ENCODE measurements at places on chromosomes 5 and 9.

- no peak for DNase-seq
These were observed 7.2 kb downstream of the GABBR2 start for GRCh38 chr9:98701576-98701975.

DNA sequence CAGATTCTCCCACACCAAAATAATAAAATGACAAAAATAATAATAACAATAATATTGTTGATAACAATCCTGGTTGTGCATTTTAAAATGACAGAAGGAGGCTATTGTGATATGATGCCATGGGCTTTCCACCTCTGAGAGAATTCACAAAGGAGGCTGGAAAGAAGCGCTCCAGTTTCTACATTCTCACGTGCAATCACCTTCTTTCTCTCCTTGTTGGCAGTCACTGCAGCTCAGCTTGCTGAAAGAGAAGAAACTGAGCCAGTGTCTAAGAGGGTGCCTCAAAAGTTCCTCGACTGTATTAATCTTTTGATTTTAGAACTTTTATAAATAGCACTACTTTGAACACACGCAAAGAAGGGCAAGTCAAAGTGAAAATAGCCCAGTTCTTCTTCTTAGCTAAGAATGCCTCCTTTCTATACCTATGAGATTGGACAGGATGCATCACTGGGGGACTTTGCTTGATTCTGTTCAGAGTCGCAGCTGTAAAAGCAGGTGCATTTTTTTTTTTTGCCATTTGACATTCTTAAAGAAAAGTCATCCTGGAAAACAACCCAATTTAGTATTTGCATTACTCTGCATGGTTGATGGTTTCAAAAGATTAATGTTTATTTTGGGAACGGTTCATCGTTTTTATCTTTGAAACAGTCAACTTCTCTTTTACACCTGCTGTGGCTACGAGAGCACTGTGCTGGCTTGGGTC, 12.4 kb upstream of the SUB1 start:
- DNase-seq: no peak

GRCh38 chr9:33489066-33489465, 15.3 kb upstream of the NOL6 start:
- DNase-seq: no peak

- DNase-seq: no peak
These were observed 85.4 kb upstream of the IL7R start for GRCh38 chr5:35771300-35771699.

DNA sequence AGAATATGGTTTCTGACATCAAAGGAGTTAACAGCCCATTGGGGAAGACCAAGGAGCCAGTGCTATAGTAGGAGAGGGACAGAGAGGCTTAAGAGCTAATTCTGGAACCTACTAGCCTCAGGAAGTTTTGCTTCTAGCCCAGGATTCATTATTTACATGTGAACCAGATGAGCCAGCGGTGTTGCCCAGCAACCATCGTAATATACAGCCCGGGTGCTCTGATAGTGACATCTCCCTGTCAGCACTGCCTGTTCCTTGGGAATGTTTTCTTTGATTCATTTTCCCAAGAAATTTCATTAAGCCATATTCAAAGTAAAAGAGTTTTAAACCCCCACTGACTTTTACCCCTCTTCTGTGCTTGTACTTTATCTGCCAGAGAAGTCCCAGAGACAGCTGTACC, 217.4 kb upstream of the ADAMTSL1 start:
- DNase-seq: no peak

GRCh38 chr5:56639476-56639875, 175.9 kb upstream of the MAP3K1 start:
- DNase-seq: no peak

DNA sequence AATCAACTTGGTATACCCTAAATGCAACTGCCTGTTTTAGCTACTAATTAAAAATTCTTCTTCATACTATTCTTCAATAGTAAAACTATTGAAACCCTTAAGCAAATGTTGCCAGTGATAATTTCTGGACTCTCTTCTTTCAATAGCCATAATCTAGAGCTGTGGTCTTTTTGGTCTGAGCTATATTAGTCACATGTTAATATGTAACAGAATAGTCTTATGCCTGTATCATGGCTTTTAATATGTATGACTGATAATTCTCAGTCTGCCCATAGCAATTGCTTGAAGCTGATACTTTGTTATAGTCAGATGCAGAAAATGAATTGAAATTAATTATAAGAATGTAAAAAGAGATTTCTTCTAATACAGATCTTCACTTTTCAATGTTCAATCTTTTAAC, 1871.9 kb upstream of the CDH6 start:
- DNase-seq: no peak

DNA sequence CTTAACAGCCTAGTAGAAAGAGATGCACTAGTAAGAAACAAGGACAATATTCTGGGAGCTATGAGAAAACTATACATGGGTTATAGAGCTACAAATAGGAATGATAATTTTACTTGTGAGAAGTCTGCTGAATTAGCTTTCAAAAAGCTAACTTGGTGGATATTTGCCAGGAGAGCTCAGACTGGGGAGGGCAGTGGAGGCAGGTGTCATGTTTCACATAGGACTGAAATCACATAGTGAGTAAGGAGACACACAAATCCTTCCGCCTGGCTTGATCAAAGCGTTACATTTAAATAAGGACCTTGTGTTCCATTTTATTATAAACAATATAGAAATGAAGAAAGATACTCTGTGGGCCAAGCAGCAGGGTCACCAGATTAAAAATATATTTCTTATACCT, 235.0 kb downstream of the ISL1 start:
- no peak for DNase-seq

GRCh38 chr5:174211277-174211626, 165.7 kb downstream of the NSG2 start:
- no peak for DNase-seq

- no peak for DNase-seq
These were observed 20.3 kb downstream of the NCS1 start for GRCh38 chr9:130192382-130192999.

- DNase-seq: no peak
These were observed 21.1 kb downstream of the ADAMTSL1 start for GRCh38 chr9:18495065-18495464.

DNA sequence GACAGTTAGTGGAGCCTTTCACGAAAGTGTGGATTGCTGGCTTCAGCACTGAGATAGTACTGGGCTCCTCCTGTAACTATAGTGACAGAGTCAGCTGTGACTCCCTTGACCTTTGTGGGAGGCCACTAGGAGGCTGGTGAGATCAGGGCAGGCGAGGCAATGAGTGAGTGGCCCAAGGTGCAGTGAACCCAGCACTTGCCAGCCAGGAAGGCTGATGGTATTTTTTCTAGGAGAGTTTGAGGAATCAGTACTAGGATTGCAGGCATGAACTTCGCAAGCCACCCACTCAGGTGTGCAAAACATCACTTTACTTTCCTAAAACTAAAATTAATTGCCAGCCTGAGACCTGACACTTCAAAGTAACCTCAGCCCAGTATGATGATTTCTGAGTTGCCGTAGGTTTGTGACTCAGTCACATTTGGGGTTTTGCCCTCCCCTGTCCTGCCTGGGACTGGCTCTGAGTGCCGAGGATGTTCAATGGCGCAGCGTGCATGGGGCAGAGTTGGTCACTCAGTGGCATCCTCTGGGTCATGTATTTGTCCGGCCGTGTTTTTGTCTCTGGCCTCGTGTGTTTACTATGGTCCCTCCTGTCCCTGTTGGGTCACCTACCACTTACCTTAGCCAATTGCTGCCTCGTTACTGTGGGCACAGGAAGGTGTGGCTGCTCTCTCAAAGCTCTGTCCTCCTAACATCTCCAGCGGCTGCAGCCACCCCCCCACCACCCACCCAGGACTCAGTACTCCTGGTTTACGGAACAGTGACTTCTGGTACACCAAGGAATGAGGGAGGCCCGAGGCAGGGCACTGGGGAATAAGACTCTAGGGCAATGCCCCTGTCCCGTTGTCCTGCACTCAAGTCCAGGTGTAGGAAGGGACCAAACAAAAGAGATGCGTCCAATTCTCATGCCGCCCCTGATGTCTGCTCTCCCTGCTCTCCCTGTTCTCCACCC, 67.2 kb downstream of the IL31RA start:
- DNase-seq: no peak

DNA sequence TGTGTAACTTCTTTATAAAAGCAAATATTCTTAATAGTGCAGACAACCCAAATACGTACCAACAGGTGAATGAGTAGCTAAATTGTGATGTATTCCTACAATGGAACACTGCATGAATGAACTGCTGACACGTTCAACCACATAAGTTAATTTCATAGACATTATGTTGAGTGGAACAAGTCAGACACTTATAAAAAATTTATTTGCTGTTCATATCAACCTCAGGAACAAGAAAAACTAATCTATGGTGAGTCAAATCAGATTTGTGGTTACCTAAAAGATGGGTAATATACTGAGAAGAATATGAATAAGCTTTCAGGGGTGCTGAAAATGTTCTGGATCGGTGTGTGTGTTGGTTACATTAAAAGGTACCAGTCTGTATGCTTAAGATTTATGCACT, 35.7 kb downstream of the INVS start:
- DNase-seq: no peak

DNA sequence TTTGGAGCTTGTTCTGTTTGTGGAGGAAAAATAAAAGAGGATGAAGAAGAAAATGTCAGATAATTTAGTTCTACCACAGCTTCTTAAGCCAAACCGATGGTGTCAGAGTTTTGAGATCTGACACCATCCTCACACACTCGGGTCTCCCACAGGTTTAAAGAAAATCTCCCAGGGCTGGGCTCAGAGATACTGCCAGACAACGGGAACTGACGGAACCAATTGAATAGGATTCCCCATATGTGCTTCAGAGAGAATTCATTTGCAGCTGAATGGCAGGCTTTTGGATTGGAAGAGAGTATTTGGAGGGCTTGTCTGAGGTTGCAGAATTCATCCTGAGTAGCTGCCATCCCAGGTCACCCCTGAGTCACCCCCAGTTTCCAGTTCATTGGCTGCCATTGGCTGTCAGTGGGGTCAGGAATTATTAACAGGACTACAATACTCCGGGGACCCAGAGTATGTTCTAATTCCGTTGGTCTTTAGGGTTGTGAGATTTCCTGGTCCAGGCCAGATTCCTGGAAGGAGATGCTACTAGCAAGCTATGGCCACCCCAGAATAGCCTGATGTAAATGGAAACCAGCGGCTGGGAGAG, 131.3 kb downstream of the PDZD2 start:
- no peak for DNase-seq

- no peak for DNase-seq
These were observed 5.4 kb upstream of the PITX1 start for GRCh38 chr5:135039271-135040033.

DNA sequence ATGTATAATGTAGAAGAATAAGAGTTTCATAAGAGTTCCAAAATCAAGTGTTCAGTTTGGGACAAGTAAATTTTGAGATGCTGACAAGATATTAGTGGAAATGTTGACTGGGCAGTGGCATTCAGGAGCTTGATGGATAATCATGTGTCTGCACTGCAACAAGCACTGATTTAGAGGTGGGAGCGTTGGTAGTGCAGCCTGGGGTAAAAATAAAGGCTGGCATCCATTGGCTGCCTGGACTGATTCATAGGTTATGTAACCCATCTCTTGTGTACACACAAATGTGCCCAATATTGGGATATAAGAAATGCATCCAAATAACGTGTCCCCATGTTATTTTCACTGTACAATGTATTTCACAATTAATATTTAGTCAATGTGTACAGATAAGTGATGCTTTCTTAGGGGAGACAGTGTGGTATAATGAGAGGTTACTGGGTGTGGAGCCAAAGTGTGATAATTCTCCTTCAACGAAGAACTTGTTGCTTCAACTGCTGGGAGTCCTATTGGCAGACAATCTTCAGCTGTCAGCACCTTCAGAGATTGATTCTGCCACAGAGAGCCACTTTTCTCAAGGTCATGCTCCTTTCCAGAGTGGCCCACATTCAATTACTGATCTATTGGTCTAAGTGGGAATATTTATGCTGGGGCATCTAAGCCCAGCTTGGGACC, 20.9 kb upstream of the SMC2 start:
- no peak for DNase-seq

DNA sequence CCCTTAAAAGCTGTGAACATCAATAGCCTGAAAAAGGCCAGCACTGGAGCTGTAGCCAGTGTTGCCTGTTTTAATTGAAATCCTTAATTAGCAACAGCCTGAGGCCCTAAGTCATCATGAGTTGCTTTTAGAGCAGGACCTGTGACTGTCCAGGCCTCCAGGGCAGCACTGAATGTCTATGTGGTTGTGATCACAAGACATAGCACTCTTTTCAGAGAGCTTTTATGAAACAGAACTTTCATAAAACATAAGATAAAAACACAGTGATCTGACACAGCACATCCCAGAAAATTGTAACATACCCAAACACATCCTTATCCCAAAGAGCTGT, 85.5 kb upstream of the MYO10 start:
- no peak for DNase-seq

GRCh38 chr9:112041536-112042243, 133.4 kb downstream of the SUSD1 start:
- no peak for DNase-seq

GRCh38 chr5:64505769-64506566, at the start of gene RGS7BP:
RGS7BP (plus strand) TSS chr5:64506015; CDS start chr5:64506625, 610 bp downstream.
- DNase-seq: no peak

DNA sequence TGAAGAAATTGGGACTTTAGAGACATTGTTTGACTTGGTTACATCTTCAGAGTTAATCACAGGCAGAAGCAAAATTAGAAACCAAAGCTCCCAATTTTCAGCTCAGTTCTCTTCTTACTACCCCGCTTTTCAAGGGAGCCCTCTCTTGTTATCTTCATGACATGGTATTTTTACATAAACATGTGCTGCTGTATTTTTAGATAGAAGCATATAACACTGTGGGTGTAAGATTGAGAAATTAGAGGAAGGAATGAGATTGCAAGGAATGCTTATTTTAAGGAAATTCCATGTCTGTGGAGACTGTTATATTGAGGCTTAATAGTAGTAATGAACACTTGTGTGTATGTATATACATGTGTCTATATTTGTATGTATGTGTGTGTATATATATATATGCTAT, 401.6 kb downstream of the TMEM232 start:
- DNase-seq: no peak

- no peak for DNase-seq
These were observed 617.9 kb downstream of the BNC2 start for GRCh38 chr9:16252616-16253015.

Data from activated CD8-positive, alpha-beta memory T cell treated with anti-CD3 and anti-CD28 coated beads for 1 hour (primary cell).